ENCODE measurements at places on chromosomes 7 and 10.

GRCh38 chr7:22190736-22191135, 166.2 kb downstream of the RAPGEF5 start:
- DNase-seq = no peak

DNA sequence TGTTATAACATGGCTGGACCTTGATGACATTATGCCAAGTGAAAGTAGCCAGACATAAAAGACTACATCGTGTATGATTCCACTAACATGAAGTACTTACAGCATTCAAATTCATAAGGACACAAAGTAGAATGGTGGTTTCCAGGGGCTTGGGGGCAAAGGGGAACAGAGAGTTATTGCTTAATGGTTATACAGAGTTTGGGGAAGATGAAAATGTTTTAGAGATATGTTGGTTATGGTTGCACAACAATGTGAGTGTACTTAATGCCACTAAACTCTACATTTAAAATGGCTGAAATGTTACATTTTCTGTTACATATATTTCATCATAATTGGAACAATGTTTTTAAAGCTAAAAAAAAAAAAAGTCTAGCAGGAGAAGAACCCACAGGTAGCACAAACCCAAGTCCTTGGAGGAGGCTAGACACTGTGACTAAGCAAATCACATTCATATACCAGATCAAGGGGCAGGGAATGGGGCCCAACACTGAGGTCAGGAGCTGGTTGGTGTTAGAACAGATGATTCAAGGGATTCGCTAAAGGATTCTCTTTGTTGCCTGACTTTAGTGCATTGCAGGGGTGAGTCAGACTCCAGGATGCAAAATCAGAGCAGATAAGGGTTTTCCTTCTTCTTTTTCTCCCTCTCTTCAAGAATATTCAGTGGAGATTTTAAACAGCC, 25.1 kb upstream of the AOAH start:
- no peak for DNase-seq

GRCh38 chr7:135743907-135744731, 4.5 kb downstream of the FAM180A start:
- no peak for DNase-seq

DNA sequence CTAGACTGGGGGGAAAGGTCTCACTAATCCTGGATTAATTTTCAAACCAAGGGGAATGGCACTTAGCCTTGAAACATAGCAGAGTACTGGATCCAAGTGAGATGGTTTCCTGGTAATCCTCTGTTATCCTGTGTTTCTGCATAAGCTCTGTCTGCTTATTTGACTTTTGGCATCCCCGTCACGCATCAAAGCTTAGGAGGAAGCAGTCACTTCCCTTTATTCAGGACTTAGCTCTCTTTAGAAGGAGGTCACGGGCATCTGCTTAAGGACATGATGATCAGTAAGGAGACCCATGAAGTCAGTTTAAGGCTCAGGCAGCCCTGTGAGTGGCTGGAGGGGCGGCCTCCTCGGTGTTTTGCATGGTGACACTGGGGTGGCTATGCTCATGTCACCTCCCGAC, 30.0 kb downstream of the TSPAN15 start:
- no peak for DNase-seq

DNA sequence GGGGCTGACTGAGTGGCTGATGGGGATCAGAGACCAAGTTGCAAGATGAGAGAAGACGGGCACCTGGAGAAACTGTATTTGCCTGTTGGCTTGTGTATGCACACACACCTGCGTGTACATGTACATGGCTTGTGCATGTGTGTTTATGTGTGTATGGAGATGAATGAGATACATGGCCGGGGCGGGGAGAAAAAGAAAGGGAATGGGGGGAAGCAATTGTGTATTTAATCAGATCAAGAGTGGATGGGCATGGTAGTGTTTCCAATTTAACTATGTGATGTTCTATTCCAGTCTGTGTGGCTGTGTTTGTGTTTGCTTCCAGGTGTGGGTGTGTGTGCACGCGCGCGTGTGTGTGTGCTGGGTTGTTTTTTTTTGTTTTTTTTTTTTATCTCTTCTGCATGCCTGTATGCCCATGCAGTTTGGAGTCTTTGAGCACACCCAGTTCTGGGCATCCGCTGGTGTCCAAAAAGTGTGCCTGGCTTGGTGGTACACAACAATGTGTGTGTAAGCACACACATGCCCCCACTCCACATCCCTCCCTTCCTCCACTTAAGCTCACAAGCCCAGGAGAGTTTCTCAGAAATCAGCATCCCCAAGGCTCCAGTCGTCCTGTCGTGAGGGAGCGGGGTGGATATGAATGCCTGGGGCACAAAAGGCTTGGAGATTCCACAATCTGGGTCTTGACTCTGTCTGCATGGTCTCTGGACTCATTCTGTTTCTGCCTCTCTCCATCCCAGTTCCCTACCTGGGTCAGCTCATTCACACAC, 2.5 kb upstream of the VGF start:
- DNase-seq = no peak

GRCh38 chr10:132400547-132401151, 3.6 kb downstream of the PWWP2B start:
- no peak for DNase-seq

GRCh38 chr10:61140765-61141392, 196.9 kb upstream of the RHOBTB1 start:
- peak; percentile 55 for DNase-seq

DNA sequence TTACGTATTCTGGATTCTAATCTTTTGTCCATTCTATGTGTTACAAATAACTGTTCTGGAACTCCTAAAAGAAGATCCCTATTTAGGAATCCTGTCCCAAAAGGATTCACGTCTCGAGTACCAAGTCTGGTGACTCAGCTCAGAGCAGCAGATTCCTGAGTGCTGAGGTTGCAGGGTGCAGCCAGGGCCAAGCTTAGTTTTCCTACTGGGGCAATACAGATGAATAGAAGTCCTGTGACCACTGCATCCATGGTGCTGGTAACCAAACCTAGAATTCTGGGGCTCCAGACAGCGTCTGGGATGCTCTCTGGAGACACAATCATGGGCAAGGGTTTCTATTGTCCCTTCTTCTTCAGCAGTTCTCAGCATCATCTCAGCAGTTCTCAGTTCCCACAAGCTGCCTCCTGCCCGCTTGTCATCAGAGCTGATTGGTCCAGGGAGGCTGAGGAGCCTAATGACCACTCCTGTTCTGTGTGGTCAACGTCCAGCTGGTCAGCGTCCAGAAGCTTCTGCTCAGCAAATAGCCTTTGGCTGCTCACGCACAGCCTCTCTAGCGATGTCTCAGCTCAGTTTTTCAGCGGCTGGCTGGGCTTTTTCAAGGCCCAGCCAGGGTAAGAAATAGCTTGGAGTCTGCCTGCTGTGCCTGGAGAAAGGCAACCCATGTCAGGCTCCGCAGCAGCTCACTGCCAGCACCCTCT, 50.4 kb upstream of the C7orf33 start:
- no peak for DNase-seq

- no peak for DNase-seq
Observed at GRCh38 chr10:28147706-28148105, 148.8 kb upstream of the ODAD2 start.

DNA sequence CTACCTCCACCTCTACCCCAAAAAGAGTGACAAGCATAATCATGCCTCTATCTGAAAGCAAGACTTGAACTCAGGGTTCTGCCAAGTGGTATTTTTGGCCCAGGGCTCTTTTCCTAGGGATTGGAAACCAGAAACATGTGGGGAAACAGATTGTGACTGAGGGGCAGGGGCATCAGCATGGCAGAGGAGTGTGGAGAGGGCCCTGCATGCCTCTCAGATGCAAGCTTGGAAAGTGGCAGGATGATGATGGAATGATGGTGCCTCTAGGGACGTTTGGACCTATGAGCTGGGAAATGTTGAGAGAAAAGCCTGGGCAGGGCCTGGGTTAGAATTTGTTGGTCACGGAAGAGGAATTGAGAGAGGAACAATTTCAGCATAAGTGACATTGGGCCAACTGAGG, 78.4 kb upstream of the LEP start:
- no peak for DNase-seq

DNA sequence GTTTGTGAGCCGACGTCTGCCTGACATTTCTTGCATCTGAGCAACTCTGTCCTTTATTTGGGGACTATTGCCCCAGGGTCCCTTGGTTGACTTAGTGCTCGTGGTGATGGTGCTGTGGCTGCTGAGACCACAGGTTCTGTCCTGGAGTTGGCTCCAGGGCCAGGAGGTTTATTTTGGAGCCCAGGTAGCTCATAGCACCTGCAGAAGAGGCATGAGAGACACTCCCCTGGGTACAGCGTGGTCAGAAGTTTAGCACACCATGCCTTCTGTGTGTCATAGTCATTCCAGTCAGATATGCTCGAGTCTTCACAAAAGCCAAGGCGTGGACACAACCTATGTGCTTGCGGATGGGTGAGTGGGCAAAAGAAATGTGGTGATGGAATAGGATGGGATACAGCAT, 496.9 kb downstream of the TCERG1L start:
- DNase-seq = no peak

DNA sequence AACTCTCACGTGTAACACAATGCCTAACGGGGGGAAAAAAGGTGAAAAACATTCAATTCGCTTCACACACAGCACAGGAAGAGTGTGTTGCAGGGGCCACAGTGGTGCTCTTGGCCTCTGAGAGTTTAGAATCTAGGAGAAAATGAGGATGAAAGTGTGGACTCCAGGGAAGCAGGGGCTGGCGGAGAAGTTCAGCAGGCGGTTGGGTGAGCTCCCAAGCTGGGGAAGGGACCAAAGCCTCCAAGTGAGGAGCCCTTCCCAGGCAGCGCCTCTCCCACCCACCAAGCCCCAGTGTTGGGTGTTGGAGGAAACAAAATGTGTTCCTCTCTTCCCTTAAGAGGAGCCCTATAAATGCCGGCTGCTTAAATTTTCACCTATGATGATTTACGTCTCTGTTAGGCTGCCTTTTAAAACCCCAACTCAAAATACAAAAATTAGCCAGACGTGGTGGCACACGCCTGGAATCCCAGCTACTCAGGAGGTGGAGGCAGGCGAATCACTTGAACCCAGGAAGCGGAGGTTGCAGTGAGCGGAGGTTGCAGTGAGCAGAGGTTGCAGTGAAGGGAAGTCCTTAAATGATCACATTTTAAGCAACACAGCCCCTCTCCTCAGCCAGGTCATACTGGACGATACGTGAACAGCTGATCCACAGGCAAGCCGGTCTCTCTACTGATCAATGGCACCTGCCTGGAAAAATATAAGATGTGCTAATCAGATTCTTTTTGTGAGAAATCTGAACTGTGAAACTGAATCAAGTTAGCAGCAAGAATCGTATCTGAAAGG, 735.2 kb downstream of the PARD3 start:
- no peak for DNase-seq

- peak; percentile 81 for DNase-seq
Observed at GRCh38 chr10:50552771-50553535, 70.8 kb downstream of the SGMS1 start.

DNA sequence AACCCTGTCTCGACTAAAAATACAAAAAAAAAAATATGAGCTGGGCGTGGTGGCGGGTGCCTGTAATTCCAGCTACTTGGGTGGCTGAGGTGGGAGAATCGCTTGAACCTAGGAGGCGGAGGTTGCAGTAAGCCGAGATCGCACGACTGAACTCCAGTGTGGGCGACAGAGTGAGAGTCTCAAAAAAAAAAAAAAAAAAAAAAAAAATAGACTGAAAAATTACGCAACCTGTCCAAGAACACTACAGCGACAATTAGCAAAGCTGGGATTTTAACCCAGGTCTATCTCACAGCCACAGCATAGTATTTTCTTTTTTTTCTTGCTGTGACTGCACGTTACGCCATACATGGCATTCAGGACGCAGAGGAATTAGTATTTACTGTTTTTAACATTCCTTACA, 1.1 kb upstream of the RABGEF1 start:
- DNase-seq = no peak

- no peak for DNase-seq
Observed at GRCh38 chr10:7038416-7038815, 372.4 kb downstream of the SFMBT2 start.

DNA sequence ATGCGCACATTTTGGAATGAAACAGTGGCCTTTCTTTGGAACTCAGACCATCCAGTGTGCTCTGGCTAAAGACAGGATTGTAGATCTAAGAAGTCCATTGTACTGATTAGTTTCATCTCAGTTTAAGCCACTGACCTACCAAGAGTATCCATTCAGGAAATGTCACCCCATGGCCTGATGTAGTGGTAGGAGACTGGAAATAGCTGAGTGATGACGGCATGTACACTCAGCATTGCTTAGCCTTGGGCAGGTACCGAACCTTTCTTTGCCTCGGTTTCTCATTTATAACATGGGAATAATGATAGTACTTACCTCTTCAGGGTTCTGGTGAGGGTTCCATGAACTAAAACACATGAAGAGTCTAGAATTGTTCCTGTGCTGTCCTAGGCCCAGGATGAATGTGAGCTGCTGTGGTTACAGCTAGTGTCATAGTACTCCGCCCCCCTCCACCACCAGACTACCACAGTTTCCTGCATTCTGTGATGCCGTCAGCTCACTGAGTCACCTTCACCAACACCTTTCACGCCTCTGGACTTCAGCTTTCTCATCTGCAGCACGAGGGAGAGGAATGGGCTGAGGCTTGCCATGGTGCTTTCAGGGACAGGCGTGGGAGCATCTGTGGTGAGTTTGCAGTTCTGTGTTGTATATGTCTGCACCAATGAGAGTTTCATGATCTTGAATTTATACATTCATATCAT, 484.0 kb upstream of the GALNT17 start:
- no peak for DNase-seq

- no peak for DNase-seq
Observed at GRCh38 chr10:79054203-79055099, 14.3 kb upstream of the ZMIZ1 start.

- DNase-seq = no peak
Observed at GRCh38 chr10:118968060-118968459, 61.5 kb upstream of the NANOS1 start.

GRCh38 chr7:119270045-119270464, 1002.9 kb upstream of the KCND2 start:
- DNase-seq = peak; percentile 63

Data from hematopoietic multipotent progenitor cell treated with erythropoietin and hydrocortisone succinate and interleukin-3 and kit ligand, for 8 days (in vitro differentiated cells).